Hematopoietic multipotent progenitor cell treated with erythropoietin and hydrocortisone succinate and interleukin-3 and kit ligand, for 15 days (in vitro differentiated cells): ENCODE measurements at places on chromosomes 7 and 10.

- no peak for DNase-seq
Observed at GRCh38 chr7:48025624-48026023, 3.3 kb downstream of the SUN3 start.

GRCh38 chr10:71605263-71605962 lies 114.2 kb downstream of the C10orf105 start:
- no peak for DNase-seq

GRCh38 chr10:102779680-102780526 lies 36.2 kb downstream of the WBP1L start:
- no peak for DNase-seq

GRCh38 chr7:2046581-2047565 lies 185.9 kb downstream of the MAD1L1 start:
- DNase-seq: no peak

DNA sequence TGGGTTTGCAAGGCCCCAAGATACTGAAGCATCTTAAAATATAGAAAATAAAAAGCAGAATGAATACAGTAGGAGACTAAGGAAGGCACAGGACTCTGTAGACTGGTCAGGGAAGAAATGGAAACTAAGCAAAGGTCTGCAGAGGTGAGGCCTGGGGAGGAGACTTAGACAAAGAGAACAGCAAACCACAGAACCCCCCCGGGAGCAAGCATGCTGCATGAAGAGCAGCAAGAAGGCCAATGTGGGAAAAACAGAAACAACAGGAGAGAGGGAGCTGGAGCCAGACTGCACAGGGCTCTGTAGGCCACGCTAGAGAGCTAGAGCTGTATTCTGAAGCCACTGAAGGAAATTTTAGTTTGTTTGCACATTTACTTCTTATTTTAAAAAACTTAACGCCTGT lies 45.7 kb upstream of the ARID5B start:
- no peak for DNase-seq
